ENCODE measurements at places on chromosomes 4 and X.
A peak's percentile ranks its signal among the peaks of the same experiment; 100 is the strongest.

DNA sequence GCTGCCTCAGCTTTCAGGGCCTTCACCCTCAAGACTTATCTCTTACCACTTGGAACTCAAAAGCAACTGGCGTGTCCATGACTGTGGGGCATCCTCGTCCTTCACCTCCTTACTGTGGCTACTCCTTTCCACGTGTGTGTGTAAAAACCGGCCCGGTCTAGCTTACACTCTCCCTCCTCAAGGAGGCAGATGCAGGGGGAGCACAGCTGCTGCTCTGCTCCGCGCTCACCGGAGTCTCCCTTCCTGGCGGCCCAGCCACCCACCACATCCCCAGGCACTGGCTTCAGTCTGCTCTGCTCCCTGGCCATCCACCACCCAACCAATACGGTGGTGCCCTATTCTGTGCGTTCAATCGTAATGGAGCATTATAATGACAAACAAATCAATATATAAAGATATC is 8.3 kb downstream of the RNF212 start:
- no peak for DNase-seq

DNA sequence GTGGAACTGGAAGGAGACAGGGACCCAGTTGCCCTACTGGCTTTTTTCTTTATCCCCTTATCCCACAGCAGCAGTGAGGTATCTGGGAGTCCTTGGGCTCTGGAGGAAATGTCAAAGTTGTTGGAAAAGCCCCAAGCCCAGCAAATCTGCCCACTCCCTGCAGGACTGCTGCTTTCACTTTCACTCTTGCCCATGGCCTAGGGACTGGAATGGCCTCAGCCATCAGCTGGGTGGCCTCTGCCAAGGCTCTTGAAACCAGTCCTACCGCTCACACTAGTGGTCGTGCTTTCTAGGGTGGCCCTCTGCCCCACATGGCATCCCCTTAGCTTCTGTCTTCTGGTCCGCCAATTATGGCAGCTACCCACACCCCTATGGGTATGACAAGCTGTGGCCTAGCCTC is 9.7 kb upstream of the RHOXF1 start:
- DNase-seq: no peak

DNA sequence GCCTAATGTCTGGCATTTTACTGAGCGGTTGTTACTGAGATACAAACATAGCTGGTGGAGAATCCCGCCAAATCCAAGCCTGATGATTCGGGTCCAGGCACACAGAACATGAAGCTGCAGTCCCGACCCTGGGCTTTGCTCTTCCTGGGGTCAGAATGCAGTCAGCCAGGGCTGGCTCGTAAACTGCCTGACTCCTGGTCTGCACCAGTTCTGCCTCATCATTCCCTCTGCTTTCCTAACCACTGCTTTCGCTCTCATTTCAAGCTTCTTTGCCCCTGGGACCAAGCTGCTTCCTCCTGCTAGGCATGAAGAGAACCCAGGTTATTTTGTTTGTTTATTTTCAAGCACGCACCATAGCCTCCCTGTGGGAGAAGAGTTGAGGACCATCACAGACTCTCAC is 39.3 kb downstream of the GATB start:
- DNase-seq: no peak

GRCh38 chrX:150238632-150239382 is 124.3 kb upstream of the MAMLD1 start:
- no peak for DNase-seq

DNA sequence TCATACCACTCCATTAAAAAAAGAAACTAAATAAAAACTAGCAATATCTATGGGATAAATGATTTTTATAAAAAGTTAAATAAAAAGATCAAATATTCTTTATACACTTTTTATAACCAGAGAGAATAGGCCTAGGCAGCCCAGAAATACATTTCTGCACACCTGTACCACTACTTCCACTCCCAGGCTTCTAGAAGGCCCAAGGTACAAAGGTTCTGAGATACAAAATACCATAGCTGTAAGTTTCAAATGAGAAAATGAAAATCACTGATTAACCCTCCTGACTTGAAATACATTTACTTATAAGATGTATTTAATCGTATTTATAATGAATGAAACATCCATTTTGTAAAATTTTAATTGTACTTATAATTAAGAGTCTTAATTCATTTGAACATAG is 226.5 kb upstream of the MAB21L2 start:
- DNase-seq: no peak

GRCh38 chr4:3135155-3136011 is 60.9 kb downstream of the HTT start:
- DNase-seq: no peak

DNA sequence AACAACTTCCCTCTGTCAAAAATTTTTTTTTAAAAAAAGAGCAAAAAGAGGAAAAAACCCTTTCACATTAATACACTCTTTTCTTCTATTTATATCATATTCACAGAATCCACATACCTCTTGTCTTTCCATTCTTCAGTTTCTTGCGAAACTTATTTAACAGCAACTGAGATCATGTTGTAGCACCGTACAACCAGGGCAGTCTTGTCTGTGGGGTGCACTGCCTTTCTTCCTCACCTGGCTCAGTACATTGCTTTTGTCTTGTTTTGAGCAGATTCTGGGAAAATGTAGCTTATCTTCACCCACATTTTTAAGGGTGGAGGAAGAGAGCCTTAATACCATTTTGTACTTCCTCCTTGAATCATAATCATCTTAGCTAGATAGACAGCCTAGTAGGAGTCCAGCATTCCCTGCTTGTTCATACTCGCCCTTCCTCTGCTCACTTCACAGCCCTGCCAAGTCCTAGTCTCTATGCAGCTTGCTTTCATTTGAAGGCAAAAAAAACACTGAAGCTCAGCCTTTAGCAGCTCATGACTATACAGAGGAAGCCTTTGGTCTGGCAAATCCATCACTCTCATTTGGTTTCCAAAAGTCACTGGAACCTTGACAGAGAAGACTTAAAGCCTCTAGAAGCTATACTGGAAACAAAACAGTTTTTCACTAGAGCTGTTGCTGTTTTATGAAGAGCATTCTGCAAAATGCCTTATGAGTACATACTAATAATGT is 140.6 kb upstream of the BANK1 start:
- DNase-seq: no peak

GRCh38 chr4:173413036-173413435 is 14.1 kb upstream of the SCRG1 start:
- no peak for DNase-seq

GRCh38 chr4:147285751-147286150 is 195.1 kb upstream of the EDNRA start:
- DNase-seq: peak; percentile 86

DNA sequence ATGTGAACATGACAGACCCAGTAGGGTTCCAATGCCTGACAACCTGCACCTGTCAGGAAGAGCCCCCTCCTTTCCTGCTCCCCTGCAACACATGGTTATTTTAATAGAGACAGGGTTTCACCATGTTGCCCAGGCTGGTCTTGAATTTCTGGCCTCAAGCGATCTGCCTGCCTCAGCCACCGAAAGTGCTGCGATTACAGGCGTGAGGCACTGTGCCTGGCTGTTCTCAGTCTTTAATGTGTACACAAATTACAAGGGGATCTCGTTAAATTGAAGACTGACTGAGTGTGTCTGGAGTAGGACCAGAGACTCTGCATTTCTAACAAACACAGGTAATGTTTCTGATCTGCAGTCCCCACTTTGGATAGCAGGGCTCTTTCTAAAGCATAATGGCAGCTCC is 55.4 kb downstream of the NPNT start:
- DNase-seq: no peak

- peak; percentile 12 for DNase-seq
Measured at GRCh38 chr4:21512353-21512752, 436.2 kb downstream of the KCNIP4 start.
